ENCODE measurements at places on chromosomes 5 and 9.

- no peak for DNase-seq
Measured at GRCh38 chr5:124996023-124996763, 249.8 kb upstream of the ZNF608 start.

DNA sequence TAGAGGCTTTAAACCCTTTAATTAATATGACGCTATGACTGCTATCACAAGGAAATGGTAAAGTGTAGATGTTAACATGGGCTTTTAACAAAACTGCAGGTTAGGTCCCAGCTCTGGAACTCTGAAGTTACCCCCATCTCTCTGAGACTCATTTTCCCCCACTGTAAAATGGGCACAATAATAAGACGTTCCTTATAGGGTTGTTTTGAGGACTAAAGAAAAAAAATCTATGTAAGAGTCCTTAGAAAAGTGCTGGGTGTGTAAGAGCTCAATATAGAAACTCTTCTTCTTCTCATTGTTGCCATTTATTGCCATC is 45.8 kb upstream of the STK32A start:
- DNase-seq, result no peak

- no peak for DNase-seq
Measured at GRCh38 chr5:94802450-94802849, 184.0 kb downstream of the SLF1 start.

DNA sequence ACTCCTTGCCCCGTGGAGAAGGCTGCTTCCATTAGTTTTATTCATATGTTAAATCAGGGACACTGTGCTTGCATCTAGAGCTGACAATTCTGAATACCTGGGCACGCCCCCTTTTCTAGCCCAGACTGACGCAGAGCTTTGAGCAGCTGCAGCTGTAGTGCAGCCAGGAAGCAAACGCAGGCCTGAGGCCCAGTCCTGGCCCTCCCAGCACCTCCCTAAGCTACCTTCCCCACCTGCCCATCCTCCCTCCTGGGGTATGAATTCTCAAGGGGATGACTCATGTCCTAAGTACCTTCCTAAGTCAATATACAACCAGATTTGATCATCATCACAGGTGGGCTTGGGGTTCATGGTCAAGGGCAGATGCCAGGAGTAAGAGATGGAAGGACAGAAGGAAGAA is 3.5 kb downstream of the PHF19 start:
- peak; percentile 82 for DNase-seq

GRCh38 chr5:173798127-173798810 is 89.9 kb upstream of the CPEB4 start:
- DNase-seq, result no peak

GRCh38 chr5:92560698-92561401 is 1020.2 kb downstream of the NR2F1-AS1 start:
- DNase-seq, result no peak

DNA sequence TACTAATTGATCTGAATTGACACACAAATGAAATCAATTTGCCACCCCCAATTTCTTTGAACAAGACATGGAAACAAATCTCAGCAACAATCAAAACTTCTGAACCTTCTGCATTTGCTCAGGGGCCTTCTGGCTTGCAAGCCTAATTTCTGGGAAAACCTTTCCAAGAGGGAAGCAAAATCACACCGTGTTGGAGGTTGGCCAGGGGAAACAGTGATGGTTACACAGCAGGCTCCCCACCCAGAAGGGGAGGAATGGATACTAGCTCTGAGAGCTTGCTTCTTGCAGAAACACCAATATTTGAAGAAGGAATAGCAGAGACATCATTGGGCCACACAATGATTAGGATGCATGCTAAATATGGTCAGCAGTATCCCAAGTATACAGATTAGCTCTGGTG is 488.6 kb upstream of the TRPC7 start:
- no peak for DNase-seq

DNA sequence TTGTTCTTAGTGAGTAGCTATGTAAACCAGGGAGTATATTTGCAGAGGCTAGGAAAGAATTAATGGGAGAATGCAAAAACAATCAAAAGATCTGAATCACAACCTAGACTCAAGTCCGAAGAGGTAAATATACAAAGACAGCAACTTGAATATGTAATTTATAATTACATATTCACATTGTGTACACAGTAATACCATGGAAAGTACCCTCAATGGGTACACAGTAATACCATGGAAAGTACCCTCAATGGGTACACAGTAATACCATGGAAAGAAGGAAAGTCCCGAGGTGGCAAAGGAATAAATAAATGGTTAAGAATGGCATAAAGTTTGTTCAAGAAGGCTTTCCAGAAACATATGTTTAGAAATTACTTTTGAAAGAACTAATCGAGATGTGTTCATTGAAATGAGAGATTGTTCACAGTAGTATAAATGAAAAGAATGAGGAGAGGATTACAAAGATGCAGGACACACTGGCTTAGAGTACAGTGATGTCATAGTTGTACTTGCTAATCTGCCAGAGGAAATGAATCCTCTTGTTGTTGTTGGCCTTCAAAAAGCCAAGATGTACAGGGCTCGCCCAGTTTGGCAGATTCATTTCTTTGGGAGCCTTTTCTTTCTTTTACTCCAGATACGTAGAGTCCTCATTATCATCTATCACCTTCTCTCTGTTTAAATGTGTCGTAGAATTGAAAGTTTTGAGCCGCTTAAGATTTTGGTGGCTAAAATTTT is 116.0 kb downstream of the UNC13B start:
- DNase-seq, result no peak

- no peak for DNase-seq
Measured at GRCh38 chr5:132467287-132467984, 23.1 kb downstream of the IRF1 start.

- no peak for DNase-seq
Measured at GRCh38 chr5:14286007-14286406, 142.9 kb downstream of the TRIO start.

DNA sequence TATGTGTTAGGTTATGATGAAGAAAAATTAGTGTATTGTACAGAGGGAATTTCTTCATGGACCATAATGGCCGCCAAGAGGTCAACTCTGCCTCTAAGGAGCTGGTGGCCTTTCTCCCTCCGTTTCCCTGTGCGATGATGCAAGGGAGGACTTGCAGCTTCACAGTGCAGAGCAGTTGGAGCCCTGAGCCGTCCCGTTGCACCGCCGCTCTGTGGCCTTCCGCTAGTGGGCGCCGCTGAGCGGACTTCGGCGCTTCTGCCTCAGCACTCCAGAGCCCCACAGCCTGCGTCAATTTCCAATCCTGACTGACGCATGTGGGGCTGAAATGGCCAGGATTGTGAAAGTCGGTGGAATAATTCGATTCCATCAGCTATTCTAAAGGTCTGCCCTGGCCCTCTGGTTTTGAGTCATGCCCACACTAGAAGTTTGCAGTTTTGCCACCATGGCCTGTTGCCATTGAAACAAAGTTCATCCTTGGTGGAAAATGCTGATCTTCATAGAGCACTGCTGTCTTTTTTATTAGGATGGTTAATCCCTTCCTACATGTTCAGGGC is 22.7 kb upstream of the LECT2 start:
- DNase-seq, result no peak

DNA sequence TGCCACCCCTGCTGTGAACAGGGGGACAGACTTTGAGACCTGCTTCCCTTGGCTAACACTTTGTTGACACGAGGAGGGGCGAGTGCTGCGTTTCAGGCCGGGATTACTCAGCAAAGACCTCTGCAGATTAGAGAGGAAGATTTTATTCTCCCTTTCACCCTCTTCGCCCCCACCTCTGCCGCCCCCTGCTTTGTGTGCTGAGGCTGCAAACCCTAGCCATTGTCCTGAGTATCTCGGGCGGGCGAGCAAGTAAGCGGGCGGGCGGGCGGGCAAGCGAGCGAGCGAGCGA is 6.0 kb downstream of the ISL1 start:
- no peak for DNase-seq

- DNase-seq, result no peak
Measured at GRCh38 chr5:9408964-9409363, 136.9 kb downstream of the SEMA5A start.

- no peak for DNase-seq
Measured at GRCh38 chr5:110653231-110653970, 73.1 kb downstream of the TMEM232 start.

DNA sequence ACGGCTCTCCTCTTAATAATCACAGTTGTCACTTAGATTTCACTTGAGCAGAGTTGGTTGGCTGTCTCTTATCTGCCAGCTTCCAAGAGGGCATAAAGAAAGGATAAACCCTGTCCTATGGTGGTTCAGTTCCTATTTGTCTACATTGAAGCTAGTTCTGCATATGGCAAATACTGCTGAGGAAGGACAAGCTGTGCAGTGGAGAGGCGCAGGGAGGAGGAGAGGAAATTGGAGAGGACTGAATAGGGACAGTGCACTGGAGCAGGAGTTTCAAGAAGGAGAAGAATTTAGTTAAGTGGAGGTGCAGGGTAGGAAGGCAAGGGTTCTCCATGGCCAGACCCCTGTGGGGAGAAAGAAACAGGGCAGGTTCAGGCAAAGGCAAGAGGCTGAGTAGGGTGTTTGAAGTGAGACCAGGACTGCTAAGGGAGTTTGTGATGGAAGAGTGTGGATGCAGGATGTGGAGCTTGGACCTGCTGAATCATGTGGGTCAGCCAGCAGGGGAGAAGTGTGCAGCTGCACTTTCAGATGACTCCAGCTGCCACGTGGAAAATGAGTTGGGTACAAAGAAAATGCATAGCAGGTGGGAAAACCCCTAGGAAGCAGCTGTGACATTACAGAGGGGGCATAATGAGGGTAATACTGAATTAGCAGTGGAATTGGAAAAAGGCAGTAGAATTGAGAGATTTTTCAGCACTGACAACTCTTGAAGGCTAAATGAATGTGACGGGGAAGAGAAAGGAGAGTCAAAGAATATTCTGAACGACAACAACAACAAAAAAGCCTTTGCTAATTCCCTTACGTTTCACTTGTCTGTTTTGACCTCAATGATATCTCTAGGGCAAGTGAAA is 66.8 kb downstream of the MAMDC2 start:
- peak; percentile 28 for DNase-seq

DNA sequence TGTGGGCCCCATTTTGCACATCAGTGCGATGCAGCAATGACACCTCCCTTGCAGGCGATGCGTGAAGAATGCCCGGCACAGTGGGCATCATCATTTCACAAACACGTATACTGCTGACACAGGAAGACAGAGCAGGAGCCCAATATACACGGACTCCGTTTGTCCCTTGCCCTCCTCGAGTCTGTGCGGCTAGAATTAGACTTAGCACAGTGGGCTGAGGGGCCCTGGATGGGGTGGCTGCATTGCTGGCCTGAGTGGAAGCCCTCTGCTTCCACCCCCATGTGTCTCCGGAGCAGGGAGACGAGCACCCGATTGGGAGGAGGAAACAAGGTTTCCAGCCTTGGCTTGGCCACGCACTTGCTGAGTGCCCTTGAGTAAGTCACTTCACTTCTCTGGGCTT is 40.8 kb downstream of the GSN start:
- no peak for DNase-seq

DNA sequence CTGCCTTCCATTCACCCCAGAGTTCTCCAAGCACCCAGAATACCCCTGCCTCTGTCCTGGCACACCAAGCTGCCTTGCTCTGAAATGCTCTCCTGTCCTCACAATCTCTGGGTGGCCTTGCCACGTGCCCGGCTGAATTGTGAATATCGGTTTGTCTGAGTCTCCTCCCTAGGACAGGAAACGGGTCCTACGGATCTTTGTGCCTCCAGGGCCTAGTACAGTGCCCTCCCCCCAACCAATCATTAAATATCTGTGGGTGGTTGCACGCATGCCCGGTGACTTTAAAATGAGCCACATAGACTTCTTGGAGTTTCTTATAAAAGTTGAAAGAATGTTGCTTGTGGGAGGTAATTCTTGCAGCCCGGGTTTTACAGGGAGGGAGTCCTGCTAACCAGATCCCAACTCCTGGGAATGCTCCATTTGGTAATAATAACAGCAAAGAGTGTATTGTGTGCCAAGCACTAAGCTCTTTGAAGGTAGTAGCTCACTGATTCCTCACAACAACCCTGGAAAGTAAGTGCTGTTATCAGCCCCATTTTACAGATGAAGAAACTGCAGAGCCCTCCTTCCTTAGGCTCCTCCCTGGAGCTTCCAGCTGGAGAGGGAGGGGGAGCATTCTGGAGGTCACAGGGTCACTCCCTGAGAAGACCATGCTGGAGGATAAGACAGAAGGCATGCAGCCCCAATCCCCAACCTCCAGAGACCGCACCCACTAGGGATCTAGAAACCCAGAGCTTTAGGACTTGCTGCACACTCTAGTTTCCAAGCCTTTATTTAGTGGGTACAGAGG is 23.4 kb downstream of the URM1 start:
- DNase-seq, result no peak

- DNase-seq, result no peak
Measured at GRCh38 chr9:100322954-100323536, 29.7 kb downstream of the TEX10 start.

- no peak for DNase-seq
Measured at GRCh38 chr5:50958852-50959457, 292.5 kb downstream of the PARP8 start.

DNA sequence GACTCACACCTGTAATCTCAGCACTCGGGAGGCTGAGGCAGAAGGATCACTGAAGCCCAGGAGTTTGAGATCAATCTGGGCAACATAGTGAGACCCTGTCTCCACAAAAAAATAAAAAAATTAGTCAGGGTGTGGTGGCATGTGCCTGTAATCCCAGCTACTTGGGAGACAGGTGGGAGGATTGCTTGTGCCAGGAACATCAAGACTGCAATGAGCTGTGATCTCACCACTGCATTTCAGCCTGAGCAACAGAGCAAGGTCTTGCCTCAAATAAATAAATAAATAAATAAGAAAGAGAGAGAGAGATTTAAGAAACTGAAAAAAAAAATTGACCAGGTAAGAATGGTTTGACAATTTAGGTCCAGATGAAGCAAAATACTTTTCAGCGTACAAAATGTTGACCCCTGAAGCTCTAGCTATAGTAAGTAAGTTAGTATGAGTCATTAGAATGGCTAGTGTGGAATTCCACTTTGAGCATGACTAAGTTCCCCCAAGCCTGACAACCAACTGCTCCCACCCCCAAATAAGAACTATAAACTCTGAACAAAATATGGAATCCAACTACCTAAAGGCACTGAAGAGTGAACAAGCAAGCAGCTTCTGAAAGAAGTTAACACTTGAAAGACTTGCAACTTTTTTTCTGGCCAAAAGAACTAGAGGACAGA is 217.8 kb upstream of the TLE4 start:
- DNase-seq, result no peak

DNA sequence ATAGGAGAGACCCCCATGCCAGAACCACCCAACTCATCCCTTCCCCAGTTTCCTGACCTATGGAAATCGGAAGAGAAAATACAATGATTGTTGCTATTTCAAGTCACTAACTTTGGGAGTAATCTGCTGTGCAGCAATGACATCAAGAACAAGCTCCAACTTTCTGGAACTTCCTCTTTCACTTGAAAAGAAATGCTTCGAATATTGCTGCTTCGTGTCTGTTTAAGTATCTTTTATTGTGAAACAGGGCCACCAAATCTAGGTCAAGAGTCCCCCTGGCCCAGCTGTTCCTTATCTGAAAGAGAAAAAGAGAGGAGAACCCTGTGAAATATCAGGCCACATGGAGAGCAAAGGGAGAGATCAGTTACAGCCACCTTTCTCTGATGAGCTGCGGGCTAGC is 59.4 kb upstream of the DNAH5 start:
- no peak for DNase-seq

DNA sequence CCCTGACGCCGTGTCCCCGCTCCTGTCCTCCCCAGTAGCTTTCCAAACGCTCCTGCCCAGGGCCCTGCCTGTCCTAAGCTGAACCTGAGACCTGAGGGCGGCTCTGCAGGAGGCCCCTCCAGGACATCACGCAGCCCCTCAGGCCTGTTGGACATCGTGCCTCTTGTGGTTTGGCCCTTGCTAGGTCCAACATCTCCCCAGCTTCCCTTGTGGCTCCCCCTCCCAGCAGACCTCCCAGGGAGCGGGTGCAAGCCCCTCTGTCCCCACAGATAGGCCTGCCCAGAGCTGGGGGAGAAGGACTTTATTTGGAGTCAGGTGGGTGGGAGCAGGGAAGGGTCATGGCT is 4.1 kb downstream of the OBP2B start:
- no peak for DNase-seq
